ENCODE measurements at places on chromosomes 3 and 15.
A peak's percentile ranks its signal among the peaks of the same experiment; 100 is the strongest.

DNA sequence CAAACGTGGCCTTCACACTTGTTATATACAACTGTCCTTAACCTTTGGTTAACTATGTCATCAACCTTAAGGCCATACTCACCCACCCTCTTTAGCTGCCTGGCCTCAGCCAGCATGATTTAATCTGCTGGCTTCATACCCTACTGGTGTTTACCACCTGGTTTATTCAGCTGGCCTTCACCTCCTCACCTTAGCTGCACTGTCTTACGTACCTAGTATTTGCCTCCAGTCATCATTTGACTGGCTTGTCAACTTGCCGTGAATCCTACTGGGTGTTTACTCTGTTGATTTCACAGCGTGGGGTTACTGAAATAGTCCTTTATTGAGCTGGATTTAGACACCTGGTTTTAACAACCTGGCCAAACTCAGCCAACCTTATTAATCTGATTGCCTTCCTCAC is 102.8 kb downstream of the IL12A start:
- DNase-seq = no peak

DNA sequence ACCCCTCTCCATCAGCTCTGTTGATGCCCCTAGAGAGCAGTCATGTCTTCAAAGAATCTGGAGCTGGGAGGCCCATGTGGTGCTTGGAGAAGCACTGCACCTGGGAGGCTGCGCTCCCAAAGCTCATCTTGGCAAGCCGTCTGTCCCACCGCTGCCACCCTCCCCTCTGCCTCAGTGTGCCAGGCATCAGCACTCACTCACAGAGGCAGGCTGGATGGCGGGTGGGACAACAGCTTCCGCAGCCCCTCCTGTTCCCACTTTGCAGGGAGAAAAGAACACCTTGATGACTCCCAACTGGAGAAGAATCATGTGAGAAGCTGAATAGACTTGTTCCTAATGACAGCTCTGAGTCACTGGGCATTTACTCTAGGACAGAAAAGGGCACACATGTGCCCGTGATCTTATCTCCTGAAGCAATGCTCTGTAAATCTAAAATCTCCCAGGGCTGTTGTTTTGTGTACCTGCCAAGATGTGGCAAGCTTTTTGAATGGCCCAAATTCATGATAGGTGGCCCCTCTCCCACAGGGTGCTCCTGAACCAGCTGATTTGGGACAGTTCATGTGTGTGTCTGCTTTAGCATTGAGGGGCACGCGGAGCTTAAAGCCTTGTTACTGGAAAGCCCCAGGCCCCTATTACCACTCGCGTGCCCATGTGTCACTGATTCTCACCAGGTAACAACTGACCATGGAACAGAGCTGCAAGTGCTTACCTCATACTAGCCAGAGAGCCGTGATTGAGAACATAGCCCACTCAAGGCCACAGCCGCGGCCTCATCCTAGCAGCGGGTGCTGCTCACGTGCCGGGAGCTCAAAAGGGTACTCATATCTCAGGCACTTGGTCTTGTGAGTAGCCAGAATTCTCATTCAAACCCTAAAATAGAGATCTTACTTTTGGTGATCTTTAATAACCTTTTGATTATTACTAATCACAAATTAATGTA is 104.4 kb downstream of the DNAJB8 start:
- DNase-seq = no peak

- peak; percentile 44 for DNase-seq
Measured at GRCh38 chr15:52496776-52497470, 31.8 kb downstream of the MYO5A start.

DNA sequence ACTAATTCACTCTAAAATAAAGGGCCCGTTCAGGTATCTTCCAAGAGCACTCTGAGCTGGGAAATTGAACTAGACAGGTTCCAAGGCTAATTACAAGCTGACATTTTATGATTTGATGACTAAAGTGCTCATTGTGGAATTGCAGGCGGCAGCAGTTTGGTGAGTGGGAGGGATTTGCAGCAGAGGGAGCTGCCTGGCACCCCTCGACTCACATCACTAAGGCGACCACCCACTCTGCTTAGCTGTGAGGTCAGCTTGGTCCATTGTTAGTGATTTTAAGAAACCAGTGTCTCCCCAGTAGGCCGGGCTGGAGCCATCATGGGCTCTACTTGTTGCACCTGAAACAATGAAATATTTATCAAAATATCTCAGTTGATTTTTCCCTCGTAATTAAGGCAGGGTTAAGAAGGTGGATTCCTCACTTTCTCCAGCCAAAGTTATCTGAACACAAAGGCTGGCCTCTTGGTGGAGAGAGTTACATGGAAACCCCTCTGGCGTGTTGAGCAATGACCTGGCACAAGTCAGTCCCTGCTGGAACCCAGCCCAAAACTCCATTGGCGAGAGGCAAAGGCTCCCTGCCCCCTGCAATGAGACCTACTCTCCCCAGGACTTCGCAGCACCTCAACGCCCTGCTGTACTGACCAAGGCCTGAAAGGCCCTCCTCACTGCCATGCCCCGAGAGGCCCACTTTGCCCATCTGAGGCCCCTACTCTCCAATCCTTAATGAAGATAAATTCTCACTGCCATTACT is 65.0 kb upstream of the ATP2B2 start:
- no peak for DNase-seq

DNA sequence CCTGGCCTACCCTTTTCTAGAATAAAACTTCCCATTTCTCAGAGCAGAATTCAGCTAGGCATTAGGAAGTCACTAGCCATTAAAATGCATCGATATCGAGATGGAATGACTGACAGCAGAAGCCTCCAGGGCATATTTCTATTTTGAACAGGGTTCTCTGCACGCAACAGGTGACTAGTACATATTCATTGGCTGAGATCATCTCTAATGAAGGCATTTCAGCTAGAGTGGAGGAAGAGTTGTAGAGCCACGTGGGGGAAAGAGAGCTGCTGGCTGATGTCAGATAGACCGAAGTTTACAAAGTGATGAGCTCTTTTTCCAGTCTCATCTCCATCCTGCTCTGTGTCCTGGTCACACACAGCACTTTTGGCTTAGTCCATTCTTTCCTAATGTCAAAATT is 7.5 kb downstream of the TMEM40 start:
- peak; percentile 28 for DNase-seq

- DNase-seq = peak; percentile 24
Measured at GRCh38 chr15:87672309-87673288, 583.9 kb downstream of the NTRK3 start.

GRCh38 chr3:122392868-122393844 is 9.2 kb downstream of the FAM162A start:
- peak; percentile 43 for DNase-seq

- DNase-seq = no peak
Measured at GRCh38 chr15:48449734-48450133, 118.5 kb downstream of the DUT start.

- DNase-seq = no peak
Measured at GRCh38 chr3:124221422-124221821, 229.5 kb upstream of the ROPN1 start.

- DNase-seq = no peak
Measured at GRCh38 chr3:146350852-146351251, 99.9 kb upstream of the PLSCR4 start.

DNA sequence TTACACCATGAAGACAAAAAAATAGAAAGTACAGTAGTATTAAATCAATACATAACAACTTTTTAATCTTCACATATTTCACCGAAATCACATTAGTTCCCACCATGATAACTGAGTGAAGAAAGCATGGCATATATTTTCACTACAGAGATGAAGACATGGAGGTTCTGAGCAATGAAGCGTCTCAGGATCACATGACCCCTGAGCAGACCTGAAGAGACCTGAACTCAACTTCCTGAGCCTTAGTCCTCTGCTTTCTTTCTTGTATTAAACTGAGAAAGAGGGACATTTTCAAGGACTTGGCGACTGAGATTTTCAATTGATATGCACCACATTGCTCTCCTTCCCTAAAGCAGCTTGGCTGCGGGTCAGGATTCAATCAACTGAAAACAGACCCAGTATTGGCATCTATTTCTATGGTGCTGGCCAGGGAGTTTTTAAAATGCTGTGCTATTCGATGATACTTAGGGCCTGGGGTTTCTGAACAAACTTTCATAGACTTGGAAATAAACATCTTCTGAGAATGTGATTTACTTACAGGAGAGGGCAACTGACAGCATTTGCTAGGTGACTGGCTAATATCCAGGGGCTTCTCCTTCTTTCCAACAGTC is 165.1 kb downstream of the LSAMP start:
- no peak for DNase-seq

DNA sequence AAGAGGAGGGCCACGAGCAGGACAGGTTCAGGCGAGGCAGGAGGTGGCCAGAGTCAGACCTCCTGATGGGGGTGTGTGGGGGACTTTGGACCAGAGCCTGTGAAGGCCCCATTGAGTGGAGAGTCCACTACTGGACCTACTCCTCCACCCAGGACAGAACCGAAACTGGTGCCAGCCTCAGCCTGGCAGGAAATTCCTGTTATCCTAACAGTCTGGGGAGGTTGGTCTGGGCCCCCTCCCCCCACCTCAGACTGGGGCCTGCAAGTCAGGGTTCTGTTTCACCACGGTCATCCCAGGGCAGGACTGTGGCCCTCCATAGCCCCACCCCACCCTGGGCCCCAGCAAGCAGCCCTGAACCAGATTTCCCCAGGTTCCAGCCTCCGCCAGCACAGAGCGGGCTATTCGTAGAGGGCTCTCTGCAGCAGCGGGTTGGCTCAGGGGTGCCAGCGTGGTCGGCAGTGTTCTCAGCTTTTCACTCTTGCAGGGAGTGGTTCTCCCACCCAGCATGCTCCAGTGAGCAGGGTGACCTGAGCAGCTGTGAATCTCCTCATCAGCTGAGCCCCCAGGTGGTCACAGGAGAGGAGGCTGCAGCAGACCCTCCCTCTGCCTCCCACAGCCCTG is 217.3 kb downstream of the TBC1D2B start:
- no peak for DNase-seq

- DNase-seq = no peak
Measured at GRCh38 chr3:59535791-59536221, 486.0 kb upstream of the CFAP20DC start.

GRCh38 chr3:37197810-37198371 is 23.5 kb upstream of the LRRFIP2 start:
- no peak for DNase-seq

- DNase-seq = no peak
Measured at GRCh38 chr3:16595778-16596177, 9.4 kb downstream of the DAZL start.

DNA sequence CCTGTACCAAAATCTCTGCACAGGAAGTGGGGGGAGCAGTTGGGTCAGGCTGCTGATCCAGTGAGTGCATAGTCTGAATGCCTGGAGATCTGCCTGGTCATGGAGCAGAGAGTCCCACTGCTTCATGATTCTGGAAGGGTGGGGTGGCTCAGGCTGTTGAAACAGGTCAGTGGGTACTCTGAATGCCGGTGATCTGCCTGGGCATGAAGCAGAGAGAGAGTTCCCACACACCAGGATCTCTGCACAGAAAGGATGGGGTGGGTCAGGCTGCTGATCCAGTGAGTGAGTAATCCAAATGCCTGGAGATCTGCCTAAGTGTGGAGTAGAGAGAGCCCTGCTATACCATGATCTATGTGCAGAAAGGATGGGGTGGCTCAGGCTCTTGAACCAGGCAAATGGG is 16.1 kb upstream of the GCSAM start:
- no peak for DNase-seq

DNA sequence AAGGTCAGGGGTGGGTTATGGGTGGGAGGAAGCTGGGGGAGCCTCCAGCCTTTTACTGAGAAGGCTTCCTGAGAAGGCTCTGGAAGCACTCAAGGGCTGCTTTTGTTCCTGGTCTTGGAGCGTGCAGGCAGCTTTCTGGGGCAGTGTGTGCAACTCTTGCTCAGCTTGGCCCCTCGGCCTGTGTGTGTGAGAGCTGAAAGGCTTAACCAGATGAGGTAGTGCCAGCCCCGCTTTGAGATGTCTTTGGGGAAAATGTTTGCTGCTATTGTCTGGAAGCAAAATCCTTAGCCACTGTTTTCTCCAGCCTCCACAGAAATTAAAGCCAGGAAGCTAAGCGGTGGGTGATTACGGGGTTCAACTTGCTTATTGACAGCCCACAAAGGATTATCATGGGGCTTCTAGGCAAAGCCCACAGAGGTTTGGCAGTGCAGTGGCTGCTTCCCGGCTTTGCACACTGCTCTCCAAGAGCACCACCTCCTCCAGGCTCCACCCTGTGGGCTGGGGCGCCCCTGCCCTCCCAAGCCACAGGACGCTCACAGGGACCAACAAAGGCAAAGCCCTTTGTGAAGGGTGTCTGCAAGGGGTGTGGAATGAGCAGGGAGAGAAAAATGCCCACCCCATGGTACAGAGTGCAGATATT is 121.7 kb upstream of the TLE3 start:
- no peak for DNase-seq

- DNase-seq = no peak
Measured at GRCh38 chr3:143830063-143830462, 18.2 kb downstream of the SLC9A9 start.

GRCh38 chr15:23642413-23643044 is 5.1 kb downstream of the MAGEL2 start:
- peak; percentile 10 for DNase-seq

DNA sequence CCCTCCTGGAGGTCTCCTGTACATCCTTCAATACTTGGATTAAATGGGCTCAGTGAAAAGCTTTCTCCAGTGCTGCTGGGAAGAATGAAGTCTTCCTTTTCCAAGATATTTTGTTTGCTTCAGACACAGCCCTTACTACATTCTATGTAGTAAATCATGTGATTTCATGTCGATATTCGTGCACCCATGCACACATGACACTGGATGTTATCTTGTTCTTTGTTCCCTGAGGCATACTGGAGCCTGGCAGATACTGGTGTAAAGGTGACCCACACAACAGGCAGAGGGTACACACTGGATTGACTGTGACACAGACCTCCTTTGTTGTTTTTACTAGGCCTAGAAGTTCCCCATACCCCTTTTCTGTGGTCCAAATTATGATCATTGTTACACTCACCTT is 40.3 kb upstream of the ATP2C1 start:
- no peak for DNase-seq

- no peak for DNase-seq
Measured at GRCh38 chr3:30742796-30743619, 136.6 kb downstream of the TGFBR2 start.

DNA sequence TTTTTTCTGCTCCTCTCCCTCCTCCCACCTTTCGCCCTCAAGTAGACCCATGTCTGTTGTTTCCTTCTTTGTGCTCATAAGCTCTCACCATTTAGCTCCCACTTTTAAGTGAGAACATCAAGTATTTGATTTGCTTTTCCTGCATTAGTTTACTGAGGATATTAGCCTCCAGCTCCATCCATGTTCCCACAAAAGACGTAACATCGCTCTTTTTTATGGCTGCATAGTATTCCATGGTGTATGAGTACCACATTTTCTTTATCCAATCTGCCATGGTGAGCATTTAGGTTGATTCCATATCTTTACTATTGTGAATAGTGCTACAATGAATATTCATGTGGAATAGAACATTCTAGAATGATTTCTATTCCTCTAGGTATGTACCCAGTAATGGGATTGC is 178.6 kb downstream of the RYR3 start:
- no peak for DNase-seq

DNA sequence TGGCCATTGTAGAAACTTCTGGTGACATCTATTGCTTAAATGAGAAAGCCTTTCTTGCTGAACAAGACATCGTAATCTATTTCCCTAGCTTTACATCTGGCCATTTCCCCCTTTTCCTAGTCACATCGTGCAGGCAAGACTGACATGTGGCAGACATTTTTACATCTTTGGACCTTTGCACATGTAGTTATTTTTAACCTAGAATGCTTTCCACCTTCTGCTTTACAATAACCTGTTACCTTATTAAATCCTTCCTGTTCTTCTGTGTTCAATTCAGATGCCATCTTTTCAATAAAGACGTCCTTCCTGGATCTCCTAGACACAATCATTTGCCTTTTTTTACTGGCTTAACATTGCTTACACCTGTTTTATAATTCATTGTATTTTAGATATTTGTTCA is 343.3 kb downstream of the DIPK2A start:
- no peak for DNase-seq

- DNase-seq = no peak
Measured at GRCh38 chr3:146485297-146485696, 15.9 kb upstream of the PLSCR2 start.
